CD4-positive, alpha-beta T cell treated with Interleukin-1 beta for 1 hour (primary cell): ENCODE measurements at places on chromosomes 5 and 9.

DNA sequence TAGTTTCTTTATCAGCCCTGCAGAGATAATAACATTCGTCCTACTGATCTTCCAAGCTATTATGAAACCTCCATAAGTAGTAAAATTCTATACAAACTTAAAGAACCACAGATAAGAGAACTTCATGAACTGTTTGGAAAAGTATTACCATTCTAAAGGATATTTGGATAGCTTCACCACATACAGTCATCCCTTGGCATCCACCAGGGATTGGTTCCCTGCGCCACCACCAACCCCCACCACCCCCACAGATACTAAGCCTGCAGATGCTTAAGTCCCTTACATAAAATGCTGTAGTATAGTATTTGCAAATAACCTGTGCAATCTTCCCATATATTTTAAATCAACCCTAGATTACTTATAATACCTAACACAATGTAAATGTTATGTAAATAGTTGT, 61.4 kb upstream of the SHISAL2B start:
- DNase-seq: no peak

GRCh38 chr5:40378396-40379177, 301.1 kb upstream of the PTGER4 start:
- peak; percentile 51 for DNase-seq

- no peak for DNase-seq
Observed at GRCh38 chr5:160330212-160330611, 17.8 kb upstream of the CCNJL start.

- no peak for DNase-seq
Observed at GRCh38 chr5:88845081-88845697, 37.8 kb downstream of the MEF2C start.

GRCh38 chr5:50967009-50967562, 300.6 kb downstream of the PARP8 start:
- DNase-seq: no peak

- DNase-seq: no peak
Observed at GRCh38 chr5:8418049-8418426, 549.1 kb downstream of the MTRR start.

- DNase-seq: no peak
Observed at GRCh38 chr5:65742565-65743231, 20.7 kb downstream of the NLN start.

GRCh38 chr5:78573318-78573717, 75.3 kb downstream of the LHFPL2 start:
- no peak for DNase-seq

DNA sequence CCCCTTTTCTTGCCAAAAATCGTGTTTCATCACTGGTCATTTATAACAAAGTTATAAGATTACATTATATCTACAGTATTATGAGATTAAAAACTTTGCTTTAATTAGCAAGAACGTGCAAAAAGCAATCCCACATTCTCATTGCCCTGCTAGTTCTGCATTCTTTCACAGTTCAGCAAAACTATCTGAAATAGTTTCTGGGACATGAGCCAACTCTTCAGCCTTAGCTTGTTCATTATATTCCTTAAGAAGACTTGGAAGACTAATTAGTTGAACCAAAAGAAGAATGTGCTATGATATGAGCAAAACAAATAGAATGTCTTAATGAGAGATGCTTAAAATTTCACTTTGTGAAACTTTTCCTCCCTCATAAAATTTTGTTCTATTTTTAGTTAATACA, 76.7 kb downstream of the ITGA1 start:
- no peak for DNase-seq

DNA sequence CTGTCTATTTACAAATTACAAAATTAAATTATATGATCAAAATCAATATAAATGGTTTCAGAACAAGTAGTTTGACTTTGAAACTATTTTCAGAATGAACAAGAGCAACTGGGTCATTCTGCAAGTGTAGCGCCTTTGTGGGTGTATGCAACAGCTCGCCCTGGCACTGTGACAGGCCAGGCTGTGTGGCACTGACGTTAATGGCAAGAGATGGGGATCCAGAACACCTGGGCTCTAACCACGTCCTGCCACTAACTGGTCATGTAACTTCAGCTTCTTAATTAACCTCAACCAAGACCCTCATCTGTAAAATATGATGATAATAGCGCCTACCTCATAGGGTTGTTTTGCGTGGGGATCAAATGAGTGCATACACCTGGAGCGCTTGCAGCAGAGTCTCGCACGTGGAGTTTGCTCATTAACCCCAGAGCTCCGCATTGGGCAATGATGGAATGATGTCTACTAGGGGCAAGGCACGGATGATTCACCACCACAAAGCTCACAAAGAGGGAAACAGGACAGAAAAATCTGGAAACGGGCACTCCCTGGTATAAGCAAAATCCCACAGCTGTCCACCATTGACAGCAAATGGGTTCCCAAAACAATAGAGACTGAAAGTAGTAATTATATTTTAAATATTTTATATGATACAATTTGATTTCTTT, 639.4 kb downstream of the SEMA5A start:
- DNase-seq: no peak

DNA sequence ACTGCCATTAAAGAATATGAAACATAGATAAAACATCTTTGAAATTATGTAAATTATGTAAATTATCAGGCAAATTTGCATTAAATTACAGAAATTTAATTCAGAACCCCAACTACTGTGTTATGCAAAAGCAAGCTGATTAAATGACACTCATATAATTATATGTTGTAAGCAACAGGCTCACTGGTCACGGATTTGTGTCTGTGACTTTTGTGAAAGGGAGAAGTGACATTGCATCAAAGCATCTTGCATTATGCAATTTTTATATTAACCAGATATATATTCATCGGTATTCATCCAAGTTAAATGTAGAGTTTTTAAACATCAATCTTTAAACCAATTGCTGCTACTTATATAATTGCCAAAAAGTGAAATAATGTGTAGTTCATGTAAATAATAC, 13.0 kb upstream of the GLIPR2 start:
- DNase-seq: no peak

DNA sequence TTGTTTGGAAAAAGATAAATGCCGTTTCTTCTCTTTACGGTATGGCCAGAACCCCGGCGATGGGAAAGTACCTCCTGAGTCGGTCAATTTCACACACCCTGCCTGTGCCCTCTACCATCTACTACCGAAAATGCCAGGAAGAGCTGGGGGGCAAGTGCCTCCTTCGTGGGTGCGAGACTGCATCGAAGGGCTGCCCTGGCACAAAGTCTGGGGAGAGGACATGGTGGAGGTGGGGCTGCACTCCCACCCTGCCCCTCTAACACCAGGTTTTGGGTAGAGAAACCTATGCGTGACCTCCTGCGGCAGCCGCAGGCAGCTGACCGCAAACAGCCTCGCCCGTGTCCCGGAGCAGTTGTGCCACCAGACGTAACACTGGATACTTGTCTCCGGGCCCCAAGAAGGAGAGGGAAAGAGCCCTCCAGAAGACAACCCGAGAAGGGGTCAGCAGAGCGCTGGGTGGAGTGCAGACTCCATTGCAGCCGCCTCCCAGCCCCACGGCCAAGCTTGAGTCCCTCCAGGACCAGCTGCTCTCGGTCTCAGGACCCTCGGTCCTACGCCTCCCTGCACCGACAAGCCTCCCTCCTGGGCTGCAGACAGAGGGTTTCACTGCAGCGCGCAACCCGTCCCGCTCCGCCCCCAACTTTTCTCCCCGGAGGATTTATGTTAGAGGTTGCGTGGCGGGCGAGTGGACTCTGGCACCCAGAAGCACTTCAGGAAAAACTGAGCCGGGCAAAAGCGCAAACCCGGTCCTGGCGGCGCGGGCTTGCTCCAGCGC, 823 bp upstream of the PRDM6 start:
- DNase-seq: no peak

DNA sequence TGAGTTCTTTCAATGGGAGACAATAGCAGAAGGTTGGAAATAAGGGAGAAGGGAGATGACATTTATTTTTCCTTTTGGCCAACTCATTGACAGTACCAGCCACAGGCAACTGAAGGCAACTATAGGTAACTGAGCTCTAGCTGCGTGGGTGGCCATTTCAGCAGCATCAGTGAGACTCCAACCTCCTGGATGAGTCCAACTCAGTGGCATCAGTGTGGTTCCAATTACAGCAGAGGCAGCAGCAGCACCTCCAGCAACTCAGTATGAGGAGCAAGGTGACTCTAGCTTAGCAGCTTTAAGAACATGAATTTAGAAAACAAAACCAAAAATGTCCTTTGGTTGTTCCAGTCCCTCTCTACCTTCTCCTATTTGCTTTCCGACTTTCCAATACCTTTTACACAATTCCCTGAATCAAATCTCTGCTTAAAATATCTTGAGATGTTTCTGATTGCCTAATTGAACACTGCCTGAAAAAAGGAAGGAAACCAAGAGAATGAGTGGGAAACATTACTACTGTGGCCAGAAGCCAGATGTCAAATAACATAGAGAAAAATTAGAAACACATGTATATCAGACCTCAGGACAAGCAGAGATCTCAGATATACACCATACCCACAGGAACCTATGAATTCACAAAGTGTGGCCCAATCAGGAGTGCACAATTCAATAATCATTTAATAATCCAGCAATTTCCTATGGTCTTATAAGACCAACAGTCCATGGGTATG, 166.5 kb upstream of the RORB start:
- no peak for DNase-seq

DNA sequence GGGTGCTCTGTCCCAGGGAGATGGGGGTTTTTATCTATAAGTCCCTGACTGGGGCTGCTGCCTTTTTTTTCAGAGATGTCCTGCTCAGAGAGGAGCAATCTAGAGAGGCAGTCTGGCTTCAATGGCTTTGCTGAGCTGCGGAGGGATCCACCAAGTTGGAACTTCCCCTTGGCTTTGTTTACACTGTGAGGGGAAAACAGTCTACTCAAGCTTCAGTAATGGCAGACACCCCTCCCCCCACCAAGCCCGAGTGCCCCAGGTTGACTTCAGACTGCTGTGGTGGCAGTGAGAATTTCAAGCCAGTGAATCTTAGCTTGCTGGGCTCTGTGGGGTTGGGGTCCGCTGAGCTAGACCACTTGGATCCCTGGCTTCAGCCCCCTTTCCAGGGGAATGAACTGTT, 375.8 kb downstream of the RAB3C start:
- DNase-seq: no peak

DNA sequence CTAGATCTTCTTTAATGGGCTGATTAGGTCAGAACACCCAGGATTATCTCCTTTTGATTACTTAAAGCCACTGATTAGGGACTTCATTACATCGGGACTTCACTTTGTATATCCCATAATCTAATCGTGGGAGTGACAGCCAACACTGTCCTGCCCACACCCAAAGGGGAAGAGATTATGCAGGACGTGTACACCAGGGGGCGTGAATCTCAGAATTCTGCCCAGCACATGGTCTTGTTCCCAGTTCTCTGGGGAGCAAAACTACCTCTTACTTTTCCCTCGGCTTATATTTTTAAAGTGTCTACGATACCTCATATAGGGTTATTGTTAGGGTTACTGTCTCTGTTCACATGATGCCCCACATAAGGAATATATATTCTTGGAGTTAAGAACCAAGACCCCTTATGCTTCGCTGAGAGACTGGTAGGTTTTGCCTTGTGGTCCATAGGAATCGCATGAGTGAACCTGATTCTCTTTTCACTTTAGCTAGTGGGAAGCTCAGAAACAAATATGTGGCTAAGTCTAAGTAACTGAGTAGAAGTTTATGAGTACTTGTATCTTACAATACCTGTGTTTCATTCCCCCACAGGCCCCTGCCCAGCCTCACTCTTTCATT, 192.7 kb downstream of the GNA14 start:
- no peak for DNase-seq

- peak; percentile 45 for DNase-seq
Observed at GRCh38 chr5:74766418-74766848, 484 bp downstream of the GFM2 start.

DNA sequence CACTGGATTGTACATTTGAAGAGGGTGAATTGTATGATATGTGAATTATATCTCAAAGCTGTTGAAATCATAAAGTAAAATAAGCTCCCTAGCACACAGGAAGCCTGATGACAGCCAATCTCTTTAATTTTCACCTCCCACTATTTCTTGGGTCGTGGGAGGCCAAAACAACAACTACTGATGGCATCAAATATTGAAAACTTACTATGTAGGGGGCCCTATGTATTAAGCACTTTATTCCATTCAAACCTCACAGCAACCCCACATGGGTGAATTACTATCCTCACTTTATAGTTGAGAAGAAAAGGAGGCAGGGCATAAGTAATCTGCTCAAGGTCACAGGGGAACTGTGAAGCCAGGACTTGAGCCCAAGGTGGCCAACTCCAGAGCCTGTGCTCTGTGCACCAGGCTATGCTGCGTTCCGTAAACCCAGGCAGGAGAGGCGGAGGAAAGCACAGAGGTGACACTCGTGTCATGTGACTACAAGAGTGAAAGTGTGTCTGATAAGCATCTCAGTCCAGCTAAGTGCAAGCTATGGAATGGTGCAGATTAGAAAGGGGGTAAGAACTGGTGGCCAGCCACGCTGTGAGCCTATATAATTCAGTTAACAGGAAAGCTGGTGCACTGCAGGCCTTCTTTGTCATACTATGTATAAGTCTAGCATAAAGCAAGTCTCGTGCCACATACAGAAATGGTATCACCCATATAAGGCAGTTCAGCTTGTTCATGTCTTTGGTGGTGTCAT, 221.0 kb downstream of the DCP2 start:
- DNase-seq: no peak
